Tibial artery (tissue), 4 donors: ENCODE measurements at places on chromosomes 1 and 21.

DNA sequence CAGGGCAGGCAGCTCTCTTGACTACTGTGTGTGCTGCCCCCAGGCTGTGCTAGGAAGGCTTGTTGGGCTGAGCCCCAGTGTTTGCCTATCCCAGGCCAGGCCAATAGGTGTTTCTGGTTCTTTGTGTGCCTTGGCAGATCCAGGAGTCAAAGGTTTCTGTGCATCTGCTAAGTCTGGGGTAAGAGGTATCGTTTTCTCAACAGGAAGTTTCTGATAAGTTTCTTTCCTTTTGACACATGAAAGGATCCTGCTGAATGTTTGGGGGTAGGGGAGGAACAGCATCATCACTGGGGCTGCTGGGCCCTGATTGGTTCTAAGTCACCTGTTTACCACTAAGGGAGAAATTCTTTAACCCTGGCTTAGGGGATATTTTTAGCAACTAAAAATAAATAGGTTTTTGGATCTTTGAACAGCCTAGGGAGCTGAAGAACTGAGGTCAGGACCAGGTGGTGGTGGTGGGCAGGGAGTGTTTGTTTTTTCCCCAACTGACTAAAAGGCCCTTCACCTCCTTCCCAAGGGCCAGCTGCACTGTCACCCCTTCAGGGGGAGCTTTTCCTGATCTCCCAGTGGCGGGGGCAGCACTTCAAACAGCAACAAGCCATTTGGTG, 85.1 kb downstream of the KCNN3 start:
- H3K4me3 ChIP-seq, result no peak overlapping the region
- H3K27me3 ChIP-seq, result peaks cover 21% of the 10 kb centered on the region
- DNase-seq, result no peak
- no peak overlapping the region for H3K27ac ChIP-seq

- peak; percentile 51 for DNase-seq
- H3K27me3 ChIP-seq, result no peaks in the 10 kb centered on the region
- peaks cover 5% of the 10 kb centered on the region for H3K4me1 ChIP-seq
Observed at GRCh38 chr21:45478115-45478801, 64.0 kb downstream of the SLC19A1 start.

DNA sequence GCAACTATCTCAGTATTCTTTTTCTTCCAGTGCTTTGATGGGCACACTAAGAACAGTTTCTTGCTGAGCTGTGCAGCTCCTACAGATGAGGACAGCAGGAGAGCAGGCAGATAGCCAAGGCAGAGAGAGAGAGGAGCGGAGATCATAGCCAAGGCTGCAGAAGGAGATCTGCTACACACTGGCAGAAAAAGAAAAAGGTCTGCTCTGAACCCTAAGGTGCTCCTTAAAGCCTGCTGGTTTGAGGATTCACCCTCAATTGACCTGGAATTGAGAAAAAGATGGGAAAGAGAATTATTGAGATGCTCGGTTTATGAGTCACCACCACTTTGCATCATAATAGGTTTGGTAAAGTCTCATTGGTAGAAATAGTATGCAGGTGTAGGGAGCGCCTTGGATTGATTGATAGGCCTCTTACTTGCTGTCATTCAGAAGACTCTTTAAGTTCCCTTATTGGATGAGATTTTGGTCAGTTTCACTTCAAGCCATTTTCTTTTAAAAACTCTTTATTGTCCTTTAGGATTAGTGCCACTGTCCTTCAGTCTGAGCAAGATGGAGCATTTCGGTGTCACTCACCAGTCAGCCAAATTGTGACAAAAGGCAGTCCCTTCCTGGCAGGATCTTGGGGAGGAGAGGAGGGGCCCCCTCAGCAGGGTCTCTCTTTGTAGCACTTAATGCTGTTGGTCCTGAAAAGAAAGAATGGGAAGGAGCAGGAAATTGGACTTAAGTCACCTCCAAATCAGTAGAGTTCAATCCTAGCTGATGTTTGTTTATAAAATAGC, 685.0 kb downstream of the ADGRL2 start:
- no peaks in the 10 kb centered on the region for H3K27me3 ChIP-seq
- no peak overlapping the region for H3K4me3 ChIP-seq
- H3K4me1 ChIP-seq, result no peaks in the 10 kb centered on the region
- no peak overlapping the region for H3K27ac ChIP-seq
- no peak for DNase-seq

- no peak overlapping the region for H3K4me3 ChIP-seq
- H3K4me1 ChIP-seq, result no peaks in the 10 kb centered on the region
- H3K36me3 ChIP-seq, result no peaks in the 10 kb centered on the region
- no peaks in the 10 kb centered on the region for H3K27me3 ChIP-seq
- no peak overlapping the region for H3K27ac ChIP-seq
Observed at GRCh38 chr1:98035602-98036002, 114.8 kb upstream of the DPYD start.

DNA sequence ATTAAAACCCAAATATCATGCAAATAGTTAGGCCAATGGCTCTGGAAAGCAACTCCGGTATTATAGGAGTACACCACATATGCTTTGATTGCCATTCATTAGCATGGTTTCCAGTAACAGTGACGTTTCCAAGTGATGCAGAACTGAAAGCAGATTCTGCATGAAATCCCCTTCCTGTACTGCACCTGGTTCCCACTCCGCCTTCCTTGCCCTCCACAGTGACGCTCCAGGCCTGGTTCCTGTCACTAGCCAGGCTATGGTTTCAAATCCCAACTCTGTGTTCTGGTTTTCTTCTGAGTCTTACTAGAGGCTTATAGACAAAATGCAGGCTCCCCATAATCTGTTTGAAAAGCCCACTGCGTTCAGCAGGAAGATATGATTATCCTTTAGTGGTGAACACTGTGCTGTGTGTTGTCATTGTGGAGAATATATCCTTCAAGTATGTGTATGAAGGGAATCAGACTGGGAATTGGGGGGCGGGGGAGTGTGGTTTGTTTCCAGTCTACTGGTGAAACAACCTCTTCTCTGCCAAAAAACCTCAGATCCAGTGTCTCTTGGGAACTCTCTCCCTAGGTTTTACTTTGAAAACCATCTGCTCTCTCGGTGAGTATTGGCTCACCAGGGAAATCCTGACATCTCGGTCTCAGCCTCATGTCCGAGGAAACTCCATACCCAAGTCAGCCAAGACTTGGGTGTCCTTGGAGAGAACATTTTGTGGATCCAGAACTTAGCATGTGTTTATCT, 78.7 kb downstream of the TYW3 start:
- no peak for DNase-seq
- no peaks in the 10 kb centered on the region for H3K4me1 ChIP-seq
- H3K4me3 ChIP-seq, result no peak overlapping the region

DNA sequence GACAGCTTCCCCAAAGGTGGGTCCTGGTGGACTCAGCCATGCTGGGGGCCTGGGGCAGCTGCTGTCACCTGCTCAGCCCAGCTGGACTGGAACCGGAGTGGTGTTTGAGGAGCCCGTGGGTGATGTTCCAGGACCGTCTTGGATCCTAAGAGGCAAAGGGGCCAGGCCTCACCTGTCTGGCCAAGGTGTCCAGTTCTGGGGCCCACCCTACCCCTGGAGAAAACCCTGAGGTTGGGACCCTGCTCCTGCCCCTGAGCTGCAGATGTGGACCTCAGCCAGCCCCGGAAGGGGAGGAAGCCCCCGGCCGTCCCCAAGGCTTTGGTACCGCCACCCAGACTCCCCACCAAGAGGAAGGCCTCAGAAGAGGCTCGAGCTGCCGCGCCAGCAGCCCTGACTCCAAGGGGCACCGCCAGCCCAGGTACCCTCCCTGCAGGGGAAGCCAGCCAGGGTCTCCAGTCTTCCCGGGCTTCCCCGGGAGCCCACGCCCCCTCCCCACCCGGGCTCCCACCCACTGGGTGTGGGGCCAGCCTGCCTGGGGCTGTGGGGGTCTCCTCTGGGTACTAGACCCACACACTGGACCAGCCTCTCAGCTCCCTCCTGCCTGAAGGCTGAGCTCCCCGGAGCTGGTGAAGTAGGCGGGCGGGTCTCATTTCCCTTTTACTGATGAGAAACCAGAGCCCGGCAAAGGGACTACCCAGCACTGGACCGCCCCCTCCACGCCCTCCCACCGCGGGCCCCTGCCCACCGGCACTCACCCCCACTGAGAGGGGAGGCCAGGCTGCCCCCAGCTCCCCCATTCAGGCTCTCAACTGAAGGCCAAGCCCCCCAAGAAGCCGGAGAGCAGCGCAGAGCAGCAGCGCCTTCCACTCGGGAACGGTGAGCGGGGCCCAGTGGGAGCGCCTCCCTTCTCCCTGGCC, 1.3 kb downstream of the AIRE start:
- H3K4me1 ChIP-seq, result peaks cover 11% of the 10 kb centered on the region
- DNase-seq, result no peak
- H3K36me3 ChIP-seq, result no peaks in the 10 kb centered on the region
- H3K27me3 ChIP-seq, result peaks cover 44% of the 10 kb centered on the region

GRCh38 chr1:32405672-32406467, 11.6 kb upstream of the BSDC1 start:
- H3K27ac ChIP-seq, result no peak overlapping the region
- H3K27me3 ChIP-seq, result no peaks in the 10 kb centered on the region
- no peaks in the 10 kb centered on the region for H3K36me3 ChIP-seq
- H3K4me3 ChIP-seq, result no peak overlapping the region
- H3K4me1 ChIP-seq, result no peaks in the 10 kb centered on the region

DNA sequence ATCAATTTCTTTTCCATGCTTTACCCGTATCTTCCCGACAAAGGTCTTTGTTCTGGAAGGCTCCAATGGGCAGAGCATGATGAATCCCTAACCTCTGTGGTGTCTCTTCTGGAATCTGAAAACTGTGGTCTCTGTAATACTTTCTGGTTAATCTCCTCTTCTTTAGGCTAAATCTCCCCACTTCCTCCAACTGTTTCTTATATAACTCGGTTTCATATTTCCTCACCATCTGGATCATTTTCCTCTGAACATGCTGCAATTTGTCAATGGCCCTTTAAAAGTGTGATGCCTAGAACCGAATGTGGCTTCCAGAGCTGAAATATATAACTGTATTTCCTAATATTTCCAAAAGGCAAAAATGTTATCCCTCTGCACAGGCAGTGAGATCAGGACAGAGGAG, 66.1 kb downstream of the ALG14 start:
- H3K4me1 ChIP-seq, result peaks cover 25% of the 10 kb centered on the region
- no peaks in the 10 kb centered on the region for H3K36me3 ChIP-seq
- H3K27me3 ChIP-seq, result no peaks in the 10 kb centered on the region
- no peak for DNase-seq
- no peak overlapping the region for H3K27ac ChIP-seq
- H3K4me3 ChIP-seq, result no peak overlapping the region

- peak; percentile 58 for DNase-seq
- no peaks in the 10 kb centered on the region for H3K27me3 ChIP-seq
- peak overlapping the region; percentile 84 for H3K27ac ChIP-seq
- H3K4me1 ChIP-seq, result peaks cover 33% of the 10 kb centered on the region
Observed at GRCh38 chr1:113980110-113980509, 836 bp downstream of the OLFML3 start.

GRCh38 chr1:167922023-167922422, 8.1 kb upstream of the ADCY10 start:
- no peak overlapping the region for H3K4me3 ChIP-seq
- H3K36me3 ChIP-seq, result peaks cover 17% of the 10 kb centered on the region
- DNase-seq, result no peak
- H3K4me1 ChIP-seq, result peaks cover 23% of the 10 kb centered on the region
- H3K27ac ChIP-seq, result no peak overlapping the region
- H3K27me3 ChIP-seq, result no peaks in the 10 kb centered on the region

DNA sequence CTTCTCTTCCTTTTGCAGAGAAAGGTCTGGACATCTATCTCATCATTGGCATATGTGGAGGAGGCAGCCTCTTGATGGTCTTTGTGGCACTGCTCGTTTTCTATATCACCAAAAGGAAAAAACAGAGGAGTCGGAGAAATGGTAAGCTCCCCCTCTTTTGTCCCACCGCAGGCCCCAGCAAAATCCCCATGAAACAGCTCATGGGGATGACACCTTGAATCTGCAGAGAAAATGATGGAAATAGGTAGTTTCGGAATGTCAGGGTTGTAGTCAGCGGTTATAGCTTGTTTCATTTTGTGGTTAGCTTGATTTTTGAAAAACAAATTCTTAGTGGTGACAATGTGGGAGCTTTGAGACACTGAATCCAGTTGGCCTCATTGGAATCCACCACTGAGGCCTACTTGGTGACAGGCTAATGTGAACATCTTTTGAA, 10.3 kb downstream of the CD2 start:
- H3K4me3 ChIP-seq, result no peak overlapping the region
- H3K27ac ChIP-seq, result no peak overlapping the region
- no peaks in the 10 kb centered on the region for H3K27me3 ChIP-seq
- H3K4me1 ChIP-seq, result no peaks in the 10 kb centered on the region
- no peak for DNase-seq

- peak overlapping the region; percentile 66 for H3K27ac ChIP-seq
- H3K4me1 ChIP-seq, result peaks cover 93% of the 10 kb centered on the region
- H3K27me3 ChIP-seq, result no peaks in the 10 kb centered on the region
- DNase-seq, result no peak
Observed at GRCh38 chr21:45097827-45098387, 23.5 kb downstream of the ADARB1 start.

DNA sequence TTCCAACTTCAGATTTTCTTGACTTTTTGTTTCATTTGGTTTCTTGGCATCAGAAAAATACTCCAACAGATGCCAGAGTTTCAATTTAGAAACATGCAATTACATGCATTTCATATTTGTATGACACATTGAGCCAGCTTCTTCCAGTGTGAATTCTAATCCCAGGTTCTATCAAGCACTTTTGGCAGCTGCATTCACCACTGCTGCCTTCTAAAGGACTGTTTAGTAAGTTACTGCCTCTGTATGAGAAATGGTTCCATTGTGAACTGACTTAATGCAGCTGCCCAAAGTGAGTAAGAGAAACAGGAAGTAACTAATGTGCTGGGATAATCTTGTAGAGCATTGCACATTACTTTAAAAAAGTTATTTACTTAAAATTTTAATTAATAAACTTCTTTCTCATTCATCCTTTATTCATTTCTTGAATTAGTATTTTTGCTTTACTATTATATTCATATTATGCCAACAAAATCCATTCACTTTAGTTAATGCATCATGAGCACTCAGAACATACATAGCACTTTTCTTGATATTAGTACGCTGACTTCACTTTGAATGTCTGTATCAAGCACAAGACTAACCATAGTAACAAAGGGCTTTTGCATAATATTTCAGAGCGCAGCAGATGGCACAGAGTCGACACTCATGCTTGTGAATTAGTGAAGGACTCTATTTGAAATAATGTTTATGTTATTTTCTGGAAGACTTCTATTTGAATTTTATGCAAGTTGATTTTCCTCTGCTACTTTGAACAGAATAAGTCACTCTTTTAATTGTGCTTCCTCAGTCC, 9.8 kb downstream of the RGS18 start:
- H3K27me3 ChIP-seq, result no peaks in the 10 kb centered on the region
- no peak overlapping the region for H3K27ac ChIP-seq
- no peaks in the 10 kb centered on the region for H3K4me1 ChIP-seq
- no peak for DNase-seq
